ENCODE measurements at places on chromosomes 16 and 17. TPM values are rescaled to one million over a fixed set of nuclear protein-coding genes. Genes with fewer than 3 reads are reported as not detected.
A peak's percentile ranks its signal among the peaks of the same experiment; 100 is the strongest.

DNA sequence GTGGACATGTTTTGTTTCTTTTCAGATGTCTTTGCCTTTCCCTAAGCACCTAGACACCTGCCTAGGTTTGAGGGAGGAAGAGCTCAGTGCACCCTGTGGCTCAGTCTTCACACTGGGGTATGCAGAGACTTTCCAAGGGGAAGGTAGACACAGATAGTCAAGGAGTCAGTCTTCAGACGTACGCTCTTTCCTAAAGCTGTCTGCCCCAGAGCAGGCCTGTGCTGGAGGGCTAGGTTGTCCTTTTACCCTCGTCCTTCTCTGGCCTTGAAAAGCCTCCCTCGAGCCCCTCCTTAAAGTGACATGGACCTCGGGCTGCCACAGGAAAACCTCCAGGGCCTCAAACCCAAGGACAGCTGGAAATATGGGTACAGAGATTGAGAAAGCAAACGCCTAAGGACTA lies 103.7 kb downstream of the AATF start:
- DNase-seq = no peak
- H3K36me3 ChIP-seq = peaks cover 18% of the 10 kb centered on the region
- H3K4me3 ChIP-seq = no peak overlapping the region
- peaks cover 3% of the 10 kb centered on the region for H3K4me1 ChIP-seq
- no peaks in the 10 kb centered on the region for H3K27me3 ChIP-seq
- no peak overlapping the region for H3K27ac ChIP-seq

GRCh38 chr16:379961-380761 lies 1.6 kb downstream of the PGAP6 start:
- DNase-seq = no peak
- H3K4me3 ChIP-seq = no peak overlapping the region
- H3K27me3 ChIP-seq = peaks cover 8% of the 10 kb centered on the region
- H3K36me3 ChIP-seq = peaks cover 19% of the 10 kb centered on the region

MT3 gene
- 12.6 TPM for total RNA-seq

DNA sequence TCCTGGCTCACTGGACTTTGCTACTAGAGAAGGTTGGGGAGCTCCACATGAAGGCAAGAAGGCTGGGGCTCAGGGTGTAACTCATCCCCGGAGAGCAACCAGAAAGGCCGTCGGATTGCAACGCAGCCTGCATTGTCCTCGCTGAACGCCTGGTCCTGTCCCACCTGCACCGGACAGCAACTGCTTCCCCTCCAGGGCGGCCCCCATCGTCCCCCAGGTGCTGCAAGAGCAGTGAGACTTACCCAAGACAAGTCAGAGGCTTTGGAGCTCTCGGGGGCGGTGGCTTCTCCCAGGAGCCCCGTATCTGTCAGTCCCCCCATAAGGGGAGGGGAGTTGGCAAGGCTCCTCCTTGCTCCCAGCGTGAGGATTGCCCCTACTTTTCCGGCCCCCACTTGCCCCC lies 18.4 kb downstream of the METRNL start:
- no peak for DNase-seq
- H3K36me3 ChIP-seq = peaks cover 35% of the 10 kb centered on the region
- H3K4me1 ChIP-seq = peaks cover 63% of the 10 kb centered on the region
- H3K27ac ChIP-seq = no peak overlapping the region
- peaks cover 25% of the 10 kb centered on the region for H3K27me3 ChIP-seq

GRCh38 chr17:4220655-4221054 lies 43.1 kb downstream of the ANKFY1 start:
- H3K4me3 ChIP-seq = no peak overlapping the region
- H3K36me3 ChIP-seq = peaks cover 14% of the 10 kb centered on the region
- peak; percentile 89 for DNase-seq
- peak overlapping the region; percentile 47 for H3K27ac ChIP-seq
- no peaks in the 10 kb centered on the region for H3K4me1 ChIP-seq
- no peaks in the 10 kb centered on the region for H3K27me3 ChIP-seq

DNA sequence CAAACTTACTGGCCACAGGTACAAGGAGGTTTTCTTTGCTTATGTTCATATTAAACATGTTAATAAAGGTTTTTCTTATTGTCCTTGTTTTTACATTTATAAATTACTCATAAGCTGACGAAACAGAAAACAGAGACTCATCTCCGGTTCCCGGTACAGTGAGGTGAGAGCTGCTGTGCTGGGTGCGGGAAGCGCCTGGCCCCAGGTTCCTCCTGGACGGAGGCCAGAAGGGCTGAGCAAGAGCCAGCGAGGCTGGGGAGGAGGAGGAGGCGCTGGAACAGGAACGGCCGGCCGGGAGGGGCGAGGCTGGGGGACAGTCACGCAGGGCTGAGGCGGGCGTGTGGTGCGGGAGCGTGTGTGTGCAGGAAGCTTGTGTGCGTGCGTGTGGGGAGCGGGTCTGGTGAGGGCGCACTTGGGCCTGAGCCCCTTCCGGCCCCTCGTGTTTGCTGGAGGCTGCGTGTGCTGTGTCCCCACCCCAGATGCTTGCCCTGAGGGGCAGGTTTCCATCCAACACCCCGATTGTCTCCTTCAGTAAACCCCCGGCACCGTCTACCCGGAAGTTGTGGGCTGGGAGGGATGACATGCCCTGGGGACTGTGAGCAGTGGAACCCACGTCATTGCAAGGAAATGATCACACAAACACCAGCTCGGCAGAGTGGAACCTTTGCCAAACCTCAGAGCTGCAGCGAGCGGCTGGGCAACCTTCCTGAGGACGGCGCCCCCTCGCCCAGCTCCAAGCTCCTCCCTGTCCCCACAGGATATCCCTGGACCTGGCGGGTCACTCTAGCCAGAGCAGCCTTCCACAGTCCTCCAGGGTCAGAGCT lies 19.5 kb downstream of the CD7 start:
- peak overlapping the region; percentile 82 for H3K27ac ChIP-seq
- DNase-seq = peak; percentile 90
- H3K27me3 ChIP-seq = peaks cover 14% of the 10 kb centered on the region
- peaks cover 36% of the 10 kb centered on the region for H3K4me1 ChIP-seq
- peak overlapping the region; percentile 21 for H3K4me3 ChIP-seq
- H3K36me3 ChIP-seq = no peaks in the 10 kb centered on the region

- DNase-seq = peak; percentile 58
- H3K27ac ChIP-seq = no peak overlapping the region
- no peaks in the 10 kb centered on the region for H3K4me1 ChIP-seq
- H3K27me3 ChIP-seq = no peaks in the 10 kb centered on the region
Measured at GRCh38 chr17:58447039-58447975, 30.0 kb upstream of the RNF43 start.

- H3K27ac ChIP-seq = no peak overlapping the region
- no peak for DNase-seq
- H3K27me3 ChIP-seq = no peaks in the 10 kb centered on the region
- peaks cover 3% of the 10 kb centered on the region for H3K4me1 ChIP-seq
- H3K36me3 ChIP-seq = no peaks in the 10 kb centered on the region
Measured at GRCh38 chr17:16995930-16996329, 24.0 kb upstream of the TNFRSF13B start.

DNA sequence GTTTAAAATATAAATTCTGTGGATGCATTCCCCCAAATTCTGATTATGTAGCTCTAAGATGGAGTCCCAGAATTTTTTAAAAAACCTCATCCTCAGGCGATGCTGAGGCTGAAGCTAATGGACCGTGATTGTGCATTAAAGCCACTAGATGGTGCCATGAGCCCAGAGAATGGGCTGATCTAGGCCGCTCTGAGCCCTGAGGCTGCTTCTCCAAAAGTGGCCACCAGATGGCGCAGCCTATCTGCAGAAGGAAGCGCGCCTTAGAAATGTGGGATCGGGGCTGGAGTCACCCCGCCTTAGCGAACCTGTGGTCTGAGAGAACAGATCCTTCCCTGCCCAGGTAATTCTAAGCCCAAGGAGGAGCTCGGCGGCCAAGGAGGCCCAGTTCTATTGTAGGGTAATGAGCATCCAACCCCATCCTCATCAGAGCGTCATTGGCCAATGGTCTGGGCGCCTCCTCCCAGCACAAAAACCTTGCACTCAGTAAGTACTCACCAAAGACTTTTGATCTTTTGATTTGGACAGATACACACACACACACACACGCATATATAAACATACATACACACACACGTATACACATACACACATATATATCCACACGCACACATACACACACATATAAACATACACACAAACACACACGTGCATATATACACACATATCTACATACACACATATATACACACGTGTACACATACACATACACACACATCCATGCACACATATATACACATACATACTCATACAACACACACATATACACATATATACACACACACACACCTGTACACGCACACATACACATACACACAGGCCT lies 13.7 kb upstream of the MMP2 start:
- H3K27me3 ChIP-seq = no peaks in the 10 kb centered on the region
- no peak overlapping the region for H3K4me3 ChIP-seq
- no peaks in the 10 kb centered on the region for H3K36me3 ChIP-seq
- DNase-seq = peak; percentile 93

DNA sequence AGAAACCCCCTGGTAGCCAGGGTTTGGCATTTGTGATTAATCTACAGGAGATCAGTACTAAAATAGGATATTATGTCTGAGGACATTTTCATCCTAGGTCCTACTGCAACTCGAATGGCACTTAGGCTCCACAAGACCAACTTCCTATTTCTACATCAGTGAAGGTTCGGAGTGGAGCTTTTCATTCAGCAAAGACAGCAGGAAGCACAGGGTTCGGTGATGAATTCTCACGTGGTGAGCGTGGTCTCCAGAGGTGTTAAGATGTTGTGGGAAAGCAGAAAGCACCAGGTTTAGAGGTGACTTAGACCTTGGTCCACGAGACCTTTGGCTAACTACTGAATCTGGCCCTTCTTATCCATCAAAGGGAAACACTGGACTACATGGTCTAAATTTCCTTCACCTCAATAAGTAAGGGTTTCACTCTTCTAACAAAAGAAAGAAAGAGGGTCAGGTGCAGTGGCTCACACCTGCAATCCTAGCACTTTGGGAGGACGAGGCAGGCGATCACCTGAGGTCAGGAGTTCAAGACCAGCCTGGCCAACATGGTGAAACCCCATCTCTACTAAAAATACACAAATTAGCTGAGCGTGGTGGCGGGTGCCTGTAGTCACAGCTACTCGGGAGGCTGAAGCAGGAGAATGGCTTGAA lies 13.9 kb upstream of the HELZ start:
- peak overlapping the region; percentile 13 for H3K27ac ChIP-seq
- DNase-seq = peak; percentile 49
- H3K4me1 ChIP-seq = peaks cover 3% of the 10 kb centered on the region
- H3K4me3 ChIP-seq = no peak overlapping the region
- H3K36me3 ChIP-seq = no peaks in the 10 kb centered on the region

DNA sequence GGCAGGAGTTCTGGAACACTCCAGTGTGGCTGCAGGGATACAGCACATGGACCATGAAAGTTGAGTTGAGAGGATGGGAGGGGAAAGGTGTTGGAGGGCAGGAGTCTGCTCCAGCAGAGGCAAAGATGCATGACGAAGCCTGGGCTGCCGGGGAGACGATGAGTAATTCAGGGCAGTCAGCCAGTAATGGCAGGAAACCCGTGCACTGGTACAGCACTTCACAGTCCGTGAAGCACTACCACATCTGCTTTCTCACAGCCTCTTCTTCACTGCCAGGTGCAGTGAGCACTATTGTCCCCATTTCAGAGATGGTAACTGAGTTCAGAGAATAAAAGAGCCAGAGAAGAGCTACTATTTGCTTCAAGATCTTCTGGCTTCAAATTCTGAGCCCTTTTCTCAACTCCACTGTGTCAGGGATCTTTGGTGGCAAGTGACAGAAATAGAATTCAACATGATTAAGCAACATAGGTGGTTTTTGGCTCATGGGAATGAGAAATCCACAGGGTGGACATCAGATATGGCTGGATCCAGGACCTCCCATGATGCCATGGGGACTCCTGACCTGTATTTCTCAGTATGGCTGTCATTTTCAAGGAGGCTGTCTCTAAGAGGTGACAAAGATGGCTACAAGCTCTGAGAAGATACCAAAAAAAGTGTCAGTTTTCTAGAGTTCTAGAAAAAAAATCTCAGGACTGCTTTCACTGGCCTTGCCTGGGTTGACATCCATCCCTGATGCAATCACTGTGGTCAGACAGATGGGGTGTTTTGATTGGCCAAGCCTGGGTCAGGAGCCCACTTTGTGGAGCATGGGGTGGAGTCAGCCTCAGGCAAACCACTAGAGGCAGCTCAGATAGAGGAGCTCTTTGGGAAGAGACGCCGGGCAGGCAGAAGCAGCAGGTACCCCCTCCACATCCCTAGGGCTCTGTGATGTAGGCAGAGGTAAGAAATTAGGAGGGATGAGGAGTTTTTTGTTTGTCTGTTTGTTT lies 24.7 kb downstream of the IL21R start:
- H3K36me3 ChIP-seq = no peaks in the 10 kb centered on the region
- H3K4me3 ChIP-seq = no peak overlapping the region
- no peaks in the 10 kb centered on the region for H3K27me3 ChIP-seq

- H3K4me1 ChIP-seq = peaks cover 13% of the 10 kb centered on the region
- no peaks in the 10 kb centered on the region for H3K27me3 ChIP-seq
- peak; percentile 83 for DNase-seq
- no peak overlapping the region for H3K4me3 ChIP-seq
Measured at GRCh38 chr16:66705790-66706505, 9.4 kb upstream of the CMTM4 start.

DNA sequence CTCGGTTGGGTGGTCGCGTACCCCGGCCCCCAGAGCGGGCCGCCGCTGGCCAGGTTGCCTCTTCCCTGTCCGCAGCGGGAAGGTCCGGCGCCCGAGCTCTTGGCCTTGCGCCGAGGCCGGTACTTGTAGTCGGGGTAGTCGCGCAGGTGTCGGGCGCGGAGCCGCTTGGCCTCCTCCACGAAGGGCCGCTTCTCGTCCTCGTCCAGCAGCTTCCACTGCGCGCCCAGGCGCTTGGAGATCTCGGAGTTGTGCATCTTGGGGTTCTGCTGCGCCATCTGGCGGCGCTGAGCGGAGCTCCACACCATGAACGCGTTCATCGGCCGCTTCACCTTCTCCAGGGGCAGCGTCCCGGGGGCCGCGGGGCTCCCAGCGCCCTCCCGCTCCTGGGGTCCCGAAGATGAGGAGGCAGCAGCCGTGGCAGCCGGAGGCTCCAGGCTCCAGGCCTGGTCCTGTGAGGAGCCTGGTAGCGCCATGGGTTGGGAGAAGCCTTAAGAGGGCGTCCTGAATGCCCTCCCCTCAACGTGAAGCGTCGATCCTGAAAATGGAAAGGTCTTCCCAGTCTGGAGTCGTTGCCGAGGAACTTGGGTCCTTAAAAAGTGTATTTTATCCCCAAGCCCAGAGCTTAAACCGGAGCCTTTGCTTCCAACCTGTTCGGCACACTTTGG lies 558 bp downstream of the SOX15 start:
- H3K36me3 ChIP-seq = peaks cover 55% of the 10 kb centered on the region
- H3K4me1 ChIP-seq = peaks cover 53% of the 10 kb centered on the region
- no peaks in the 10 kb centered on the region for H3K27me3 ChIP-seq
- DNase-seq = peak; percentile 94
- H3K4me3 ChIP-seq = peak overlapping the region; percentile 48
- no peak overlapping the region for H3K27ac ChIP-seq

- peaks cover 23% of the 10 kb centered on the region for H3K36me3 ChIP-seq
- H3K27ac ChIP-seq = no peak overlapping the region
- peaks cover 19% of the 10 kb centered on the region for H3K4me1 ChIP-seq
- no peak overlapping the region for H3K4me3 ChIP-seq
- peaks cover 2% of the 10 kb centered on the region for H3K27me3 ChIP-seq
- DNase-seq = no peak
Measured at GRCh38 chr17:45115871-45116270, 16.4 kb downstream of the PLCD3 start.

Measured in muscle of leg (tissue), 16 donors.